Erythroblast (primary cell): ENCODE measurements at places on chromosomes 1 and 21.

- no peak for DNase-seq
Observed at GRCh38 chr21:26555540-26556146, 17.4 kb downstream of the CYYR1 start.

GRCh38 chr1:59609245-59609644, 205.5 kb upstream of the HOOK1 start:
- DNase-seq: no peak

- no peak for DNase-seq
Observed at GRCh38 chr21:44849616-44850130, 23.8 kb downstream of the PTTG1IP start.

DNA sequence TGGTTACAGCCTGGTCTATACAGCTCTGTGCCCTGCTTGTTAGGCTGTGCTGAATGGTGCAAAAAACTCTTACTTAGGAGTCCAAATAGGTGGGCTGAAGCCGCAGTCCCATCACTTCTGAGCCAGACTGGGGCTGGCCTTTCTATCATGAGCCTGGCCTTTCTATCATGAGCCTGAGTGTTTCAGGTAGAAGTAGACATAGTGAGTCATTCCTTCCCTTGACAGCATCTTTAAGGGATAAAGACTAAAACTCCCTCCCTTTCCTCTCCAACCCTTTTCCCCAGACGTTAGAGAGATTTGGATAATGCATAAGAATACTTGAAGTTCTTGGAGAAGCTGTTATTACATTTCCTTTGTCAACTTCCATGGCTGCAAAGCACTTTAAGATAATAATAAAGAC, 46.5 kb upstream of the PARP1 start:
- no peak for DNase-seq

DNA sequence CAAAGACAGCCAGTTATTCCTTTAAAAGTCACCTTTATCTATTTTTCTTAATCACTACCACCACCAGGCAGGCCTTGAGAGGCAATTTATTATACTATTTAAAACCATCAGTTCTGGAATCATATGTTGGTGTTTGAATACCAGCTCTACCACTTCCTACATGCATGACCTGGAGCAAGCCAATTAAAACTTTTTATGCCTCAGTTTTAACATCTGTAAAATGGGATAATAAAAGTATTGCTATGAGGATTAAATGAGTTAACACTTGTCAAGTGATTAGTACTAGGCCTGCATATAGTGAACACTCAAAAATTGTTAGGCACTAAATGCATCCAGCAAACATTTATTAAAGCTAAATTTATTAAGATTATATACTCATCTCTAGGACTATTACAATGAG, 49.2 kb upstream of the ADORA3 start:
- DNase-seq: no peak

DNA sequence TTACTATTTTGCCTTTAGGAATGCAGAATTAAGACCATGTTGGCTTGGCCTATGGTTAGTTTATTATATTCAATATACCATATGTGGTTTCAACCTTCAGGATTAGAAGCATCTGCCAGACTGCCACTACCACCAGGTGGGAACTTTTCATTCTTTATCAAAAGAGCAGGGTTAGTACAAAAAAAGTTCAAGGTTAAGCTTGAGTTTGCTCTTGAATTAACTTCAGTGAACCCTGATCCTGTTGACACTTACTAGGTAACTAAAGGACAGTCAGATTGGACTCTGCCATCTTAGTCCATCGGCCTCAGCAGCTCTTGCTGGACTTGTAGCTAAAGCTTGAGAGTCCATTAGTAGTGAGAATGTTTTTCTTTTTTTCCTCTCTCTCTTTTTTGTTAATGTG, 22.1 kb downstream of the CLIC4 start:
- no peak for DNase-seq

GRCh38 chr21:44892536-44893277, 19.2 kb upstream of the PTTG1IP start:
- DNase-seq: peak; percentile 54

- DNase-seq: no peak
Observed at GRCh38 chr1:111837393-111837792, 81.7 kb downstream of the DDX20 start.

DNA sequence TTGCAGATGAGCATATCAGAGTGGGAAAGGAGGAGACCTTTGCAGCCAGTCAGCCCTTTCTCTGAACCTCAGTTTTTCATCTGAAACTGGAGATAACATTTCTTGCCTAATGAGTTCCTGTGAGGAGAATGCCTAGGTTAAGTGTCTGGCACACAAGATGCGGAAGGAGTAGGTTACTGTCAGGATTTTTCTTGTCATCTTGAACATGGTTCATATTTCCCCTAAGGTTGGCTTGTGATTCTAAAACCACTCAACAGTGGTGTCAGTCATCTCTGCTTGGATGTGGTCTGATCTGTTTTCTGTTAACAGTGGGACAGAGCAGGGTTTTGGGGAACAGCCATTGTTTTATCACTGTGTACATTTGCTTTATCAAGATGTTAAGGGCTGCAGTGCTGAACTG, 70.6 kb downstream of the TGFB2 start:
- no peak for DNase-seq

- no peak for DNase-seq
Observed at GRCh38 chr1:237542525-237543418, 347.9 kb downstream of the ZP4 start.
